ENCODE measurements at places on chromosomes 5 and 9.

DNA sequence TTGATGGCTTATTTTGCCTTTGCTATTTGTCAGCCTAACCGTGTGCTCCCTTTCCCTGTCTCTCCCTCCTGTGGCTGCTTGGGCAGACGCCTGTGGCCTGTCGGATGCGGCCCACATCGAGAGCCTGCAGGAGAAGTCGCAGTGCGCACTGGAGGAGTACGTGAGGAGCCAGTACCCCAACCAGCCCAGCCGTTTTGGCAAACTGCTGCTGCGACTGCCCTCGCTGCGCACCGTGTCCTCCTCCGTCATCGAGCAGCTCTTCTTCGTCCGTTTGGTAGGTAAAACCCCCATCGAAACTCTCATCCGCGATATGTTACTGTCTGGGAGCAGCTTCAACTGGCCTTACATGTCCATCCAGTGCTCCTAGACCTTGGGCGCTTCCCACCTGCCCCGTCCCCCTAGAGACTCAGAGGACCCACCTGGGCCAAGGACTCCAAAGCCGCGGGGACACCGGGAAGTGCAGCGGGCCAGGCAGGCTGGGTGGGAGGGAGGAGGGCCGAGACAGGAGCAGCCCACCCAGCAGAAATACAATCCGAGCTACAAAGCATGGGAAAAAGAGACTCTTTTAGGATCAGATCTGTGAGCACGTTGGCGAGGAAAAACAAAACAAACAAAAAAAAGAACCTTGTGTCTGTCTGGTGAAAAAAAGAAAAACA, 10.6 kb downstream of the NR2F1 start:
- no peak for DNase-seq

- DNase-seq, result no peak
These were observed 343.4 kb downstream of the CDK5RAP2 start for GRCh38 chr9:120236596-120236995.

- DNase-seq, result no peak
These were observed 53.2 kb upstream of the FBXW11 start for GRCh38 chr5:172059661-172060100.

- DNase-seq, result peak; percentile 45
These were observed 271.9 kb downstream of the NSG2 start for GRCh38 chr5:174317256-174317894.

- no peak for DNase-seq
These were observed 447.8 kb downstream of the PLK2 start for GRCh38 chr5:58012102-58012501.

DNA sequence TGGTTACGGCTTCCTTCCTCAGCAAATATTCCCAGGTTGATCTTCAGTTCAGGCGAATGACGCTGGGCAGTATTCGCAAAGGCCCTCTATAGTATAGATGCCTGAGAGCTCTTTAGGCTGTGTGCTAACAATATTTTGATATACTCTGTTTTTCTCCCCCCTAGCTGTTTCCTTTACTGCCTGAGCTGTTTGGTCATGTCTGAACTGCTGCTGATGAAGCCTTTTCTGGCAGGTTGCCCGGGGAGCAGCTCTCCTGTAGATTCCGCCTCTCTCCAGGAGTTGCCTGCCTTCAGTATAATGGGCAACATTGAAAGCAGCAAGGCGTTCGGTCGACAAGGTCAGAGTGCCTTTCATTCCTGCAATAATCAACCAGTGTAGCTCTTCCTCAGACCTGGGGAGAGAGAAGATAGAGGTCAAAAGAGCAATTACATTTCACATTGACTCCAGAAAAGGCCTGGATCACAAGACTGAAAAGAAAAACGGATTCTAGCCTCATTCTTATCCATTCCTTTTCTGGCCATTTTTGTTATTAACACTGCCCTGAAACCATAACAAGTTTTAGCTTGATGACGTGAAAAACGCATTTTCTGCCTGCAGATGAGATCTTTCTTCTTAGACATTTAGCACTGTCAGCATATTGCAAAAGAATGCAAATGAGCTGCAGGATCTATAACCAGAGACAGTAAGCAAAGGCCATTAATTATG, 60.1 kb upstream of the ZNF608 start:
- DNase-seq, result no peak

DNA sequence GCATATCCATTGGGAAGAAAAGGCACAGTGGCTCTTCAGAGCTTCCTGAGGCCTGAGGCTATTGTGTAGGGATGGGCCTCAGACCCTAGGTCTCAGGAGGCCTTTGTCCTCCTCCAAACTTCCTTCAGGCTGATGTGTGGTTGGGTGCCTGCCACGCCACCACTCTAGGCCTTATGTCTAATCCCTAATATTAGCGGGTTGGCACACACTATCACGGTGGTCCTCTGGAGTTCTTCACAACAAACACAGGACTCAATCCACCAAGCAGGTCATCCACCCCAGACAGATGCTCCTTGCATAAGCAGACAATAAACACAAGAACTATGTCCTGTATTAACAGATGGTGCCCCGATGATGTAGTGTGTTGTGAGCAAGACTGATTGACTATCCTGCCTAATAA, 31.0 kb upstream of the FSTL4 start:
- DNase-seq, result no peak

GRCh38 chr9:16243798-16244197, 626.7 kb downstream of the BNC2 start:
- no peak for DNase-seq

GRCh38 chr9:134837529-134837928, 43.1 kb upstream of the FCN2 start:
- no peak for DNase-seq

DNA sequence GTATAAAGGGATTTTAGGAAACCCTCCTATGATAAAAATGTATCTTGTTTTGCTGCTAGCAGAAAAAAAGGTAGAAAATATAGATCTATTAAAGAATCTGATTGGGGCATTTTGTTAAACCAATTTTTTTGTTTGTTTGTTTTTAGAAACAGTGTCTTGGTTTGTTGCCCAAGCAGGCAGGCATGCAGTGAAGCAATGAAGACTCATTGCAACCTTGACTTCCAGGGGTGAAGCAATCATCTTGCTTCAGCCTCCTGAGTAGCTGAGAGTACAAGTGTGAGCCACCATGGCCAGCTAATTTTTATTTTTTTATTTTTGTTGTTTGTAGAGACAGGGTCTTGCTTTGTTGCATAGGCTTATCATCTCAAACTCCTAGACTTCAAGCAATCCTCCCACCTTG, 755.8 kb upstream of the EDIL3 start:
- no peak for DNase-seq

GRCh38 chr5:31530541-31531265, 1.2 kb downstream of the DROSHA start:
- no peak for DNase-seq

- no peak for DNase-seq
These were observed 12.5 kb downstream of the PAIP2 start for GRCh38 chr5:139354186-139354585.

DNA sequence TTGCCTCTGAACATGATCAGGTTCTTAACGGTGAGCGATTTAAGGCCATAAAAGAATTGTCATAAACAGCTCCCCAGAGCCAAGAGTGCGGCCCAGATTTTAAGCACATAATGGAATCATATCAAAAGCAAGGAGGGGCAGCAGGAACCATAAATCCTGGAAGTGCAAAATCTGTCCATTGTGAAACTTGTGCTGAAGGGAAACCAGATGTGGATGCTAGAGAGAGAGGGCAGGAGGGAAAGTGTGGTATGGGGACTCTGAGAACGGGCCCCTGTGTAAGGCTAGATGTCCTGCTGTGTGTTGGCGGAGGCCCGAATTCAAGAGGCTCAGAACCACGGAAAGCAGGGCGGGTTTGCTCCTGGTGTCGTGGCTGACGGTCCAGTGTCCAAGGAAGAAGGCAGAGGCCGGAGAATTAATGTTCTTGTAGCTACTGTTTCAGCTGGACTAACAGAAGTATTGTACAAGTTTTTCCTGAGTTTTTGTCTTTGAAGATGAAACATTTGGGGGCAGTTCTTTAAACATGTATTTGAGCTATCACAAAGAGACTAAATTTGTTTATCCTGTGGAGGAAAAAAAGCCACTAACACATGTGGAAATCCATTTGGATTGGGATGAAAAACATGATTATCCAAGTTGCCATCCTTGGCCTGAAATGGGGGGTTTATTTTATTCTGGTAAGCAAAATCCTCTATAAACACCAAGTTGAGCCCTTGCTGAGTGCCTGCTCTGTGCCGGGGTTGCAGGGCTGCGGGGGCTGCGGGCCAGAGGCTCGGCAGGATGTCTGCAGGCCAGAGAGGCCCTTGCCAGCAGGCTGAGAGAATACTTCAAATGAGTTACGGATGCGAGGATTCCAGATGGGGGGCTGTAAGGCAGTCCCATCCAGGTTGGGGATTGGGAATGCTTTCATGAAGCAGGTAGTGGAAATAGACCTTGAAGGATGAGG, 9.2 kb upstream of the CXCL14 start:
- no peak for DNase-seq

DNA sequence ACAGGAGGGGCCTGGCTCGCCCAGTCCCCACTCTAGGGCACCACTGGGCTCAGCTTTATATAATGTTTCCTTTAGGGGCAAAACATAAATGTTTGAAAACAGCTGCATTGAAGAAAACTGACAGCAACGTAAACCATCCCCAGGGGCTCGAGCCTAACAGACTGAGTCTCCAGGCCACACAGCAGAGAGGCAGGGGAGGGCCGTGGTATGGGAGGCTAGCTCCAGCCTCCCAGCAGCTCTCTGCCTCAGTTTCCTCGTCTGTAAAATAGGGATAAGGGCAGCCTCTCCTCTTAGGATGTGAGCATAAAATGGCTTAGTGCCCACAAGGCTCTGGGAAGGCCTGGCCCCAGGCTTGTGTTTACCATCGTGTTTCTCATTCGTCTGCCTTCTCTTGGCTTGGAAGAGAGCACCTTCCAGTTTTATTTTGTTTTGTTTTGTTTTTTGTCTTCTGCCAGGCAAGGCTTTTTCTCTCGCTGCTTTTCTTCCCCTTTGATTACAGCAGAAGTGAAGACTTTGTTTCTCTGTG, 2.7 kb downstream of the ANKRD33B start:
- DNase-seq, result no peak

DNA sequence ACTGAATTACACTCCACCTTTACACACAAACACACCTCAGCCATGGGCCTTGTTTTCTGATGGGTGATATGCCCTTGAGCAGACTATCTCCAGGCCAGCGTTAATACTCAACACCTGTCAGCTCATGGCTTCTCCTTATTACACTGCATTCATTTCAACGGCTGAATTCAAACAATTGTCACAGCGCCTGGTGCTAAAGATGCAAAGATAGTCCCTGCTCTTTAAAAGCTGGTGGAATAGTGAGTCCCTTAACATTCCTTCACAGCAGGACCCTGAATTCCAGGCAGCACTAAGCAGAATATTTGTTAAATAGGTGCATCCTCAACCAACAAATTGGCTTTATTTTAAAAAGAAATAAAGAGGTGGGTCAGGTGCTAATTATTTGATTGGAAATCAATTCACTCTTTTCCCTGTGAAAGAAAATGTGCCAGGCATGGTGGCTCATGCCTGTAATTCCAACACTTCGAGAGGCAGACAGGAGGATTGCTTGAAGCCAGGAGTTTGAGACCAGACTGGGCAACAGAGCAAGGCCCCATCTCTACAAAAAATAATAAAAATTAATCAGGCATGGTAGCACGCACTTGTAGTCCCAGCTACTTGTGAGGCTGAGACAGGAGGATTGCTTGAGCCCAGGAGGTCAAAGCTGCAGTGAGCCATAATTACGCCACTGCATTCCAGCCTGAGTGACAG, 155.7 kb upstream of the EFNA5 start:
- DNase-seq, result no peak

GRCh38 chr5:97078958-97079743, 63.3 kb downstream of the LIX1 start:
- no peak for DNase-seq

DNA sequence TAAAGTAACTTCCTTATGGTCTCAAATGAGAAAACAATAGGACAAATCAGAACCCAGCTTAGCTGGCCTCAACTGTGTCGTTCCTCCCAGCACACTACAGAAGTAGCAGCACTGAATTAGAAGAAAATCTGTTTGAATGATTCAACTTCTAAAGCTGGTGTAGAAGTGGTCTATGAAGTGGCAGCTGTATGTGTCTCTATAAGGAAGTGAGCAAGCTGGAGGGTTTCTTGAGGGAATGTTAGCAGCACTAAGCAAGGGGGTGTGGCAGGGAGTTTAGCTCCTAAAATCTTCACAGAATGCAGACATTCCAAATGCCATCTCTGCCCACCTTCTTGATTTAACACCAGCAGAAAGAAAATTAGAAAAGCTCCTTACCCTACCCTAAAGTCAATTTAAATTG, 4.1 kb downstream of the KLF9 start:
- no peak for DNase-seq
